ENCODE measurements at places on chromosomes 12 and 14.

DNA sequence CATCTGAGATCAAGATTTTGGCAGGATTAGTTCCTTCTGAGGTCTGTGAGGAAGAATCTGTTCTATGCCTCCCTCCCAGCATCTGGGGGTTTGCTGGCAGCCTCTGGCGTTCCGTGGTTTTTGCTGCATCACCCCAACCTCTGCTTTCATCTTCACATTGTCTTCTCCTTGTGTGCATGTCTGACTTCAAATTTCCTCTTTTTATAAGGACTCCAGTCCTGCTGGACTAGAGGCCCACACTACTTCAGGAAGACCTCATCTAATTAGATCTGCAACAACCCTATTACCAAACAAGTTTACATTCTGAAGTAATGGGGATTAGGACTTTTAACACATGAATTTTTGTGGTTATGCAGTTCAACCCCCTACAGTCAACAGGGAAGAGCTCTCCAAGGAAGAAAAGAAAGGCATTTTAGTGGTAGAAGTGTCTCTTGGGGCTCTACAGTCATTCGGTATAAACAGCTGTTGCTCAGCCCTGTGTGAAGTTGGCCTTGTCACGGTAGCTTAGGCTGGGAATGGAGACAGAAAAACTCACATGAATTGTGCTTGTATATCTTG, 89.7 kb downstream of the CAND1 start:
- DNase-seq = no peak

DNA sequence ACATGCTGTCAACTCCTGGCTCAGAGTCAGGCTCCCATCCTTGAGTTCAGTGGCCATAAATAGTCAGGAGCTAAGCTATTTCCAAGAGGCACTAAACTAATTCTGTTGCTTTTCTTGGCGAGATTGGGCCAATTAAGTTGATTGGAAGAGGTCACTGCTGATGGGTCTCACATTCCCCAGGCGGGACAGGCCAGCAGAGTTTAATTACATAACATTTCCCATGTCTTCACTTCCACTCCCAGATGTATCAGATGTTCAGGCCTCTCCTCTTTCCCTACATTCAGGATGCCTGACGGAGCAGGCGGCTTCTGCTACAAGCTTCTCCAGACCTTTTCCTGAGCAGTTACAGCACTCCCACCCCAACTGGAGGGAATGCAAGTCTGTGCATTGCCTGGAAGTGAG, 5.3 kb downstream of the NTF3 start:
- DNase-seq = no peak

GRCh38 chr12:56337753-56338251, 882 bp upstream of the IL23A start:
- no peak for DNase-seq

DNA sequence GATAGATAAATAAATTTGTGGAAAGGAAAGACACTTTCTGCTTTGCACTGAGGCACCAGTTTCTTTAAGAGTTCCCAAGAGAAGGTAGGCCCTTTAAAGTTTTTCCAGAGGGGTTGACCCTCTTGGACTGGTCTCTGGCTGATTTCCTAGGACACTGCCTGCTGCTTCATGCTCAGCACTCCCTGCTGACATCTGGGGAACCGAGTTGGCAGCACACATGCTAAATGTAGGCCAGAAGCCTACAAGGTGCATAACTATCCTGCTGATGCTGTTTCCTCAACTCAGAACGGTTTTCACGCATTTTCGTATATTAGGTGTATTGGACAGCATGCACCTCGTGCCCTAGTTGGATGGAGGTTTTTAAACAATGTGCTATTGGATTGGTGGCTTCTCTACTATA, 887.2 kb upstream of the SEL1L start:
- no peak for DNase-seq

- peak; percentile 58 for DNase-seq
These were observed 48.1 kb upstream of the PZP start for GRCh38 chr12:9256341-9256740.

- no peak for DNase-seq
These were observed 325.1 kb downstream of the BCL11B start for GRCh38 chr14:98946940-98947339.

GRCh38 chr12:113298861-113299545, 35.9 kb downstream of the SLC8B1 start:
- DNase-seq = no peak

GRCh38 chr12:50659260-50659659, 104.6 kb upstream of the ATF1 start:
- no peak for DNase-seq

DNA sequence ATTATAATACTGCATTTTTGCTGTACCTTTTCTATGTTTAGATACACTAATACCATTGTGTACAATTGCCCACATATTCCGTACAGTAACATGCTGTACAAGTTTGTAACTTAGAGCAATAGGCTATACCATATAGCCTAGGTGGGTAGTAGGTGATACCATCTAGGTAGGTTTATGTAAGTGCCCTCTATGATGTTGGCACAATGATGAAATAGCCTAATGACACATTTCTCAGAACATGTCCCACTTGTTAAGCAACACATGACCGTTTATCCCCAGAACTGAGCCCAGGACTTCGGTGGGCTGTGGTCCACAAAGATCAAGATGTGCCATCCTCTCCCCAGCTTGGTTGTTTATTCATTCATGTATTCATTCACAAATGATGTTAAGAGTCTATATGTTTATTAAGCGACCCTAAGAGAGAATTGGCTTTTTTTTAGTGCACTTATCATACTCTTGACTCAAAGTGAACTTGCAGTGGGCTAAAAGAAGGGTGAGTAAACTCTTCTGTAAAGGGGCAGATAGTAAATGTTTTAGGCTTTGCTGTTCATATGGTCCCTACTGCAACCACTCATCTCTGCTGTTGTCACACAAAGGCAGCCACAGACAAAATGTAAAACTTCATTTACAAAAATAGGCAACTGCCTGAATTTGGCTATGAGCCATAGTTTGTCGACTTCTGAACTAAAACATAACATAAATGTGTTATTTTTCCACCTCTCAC, 110.8 kb downstream of the NDUFA12 start:
- DNase-seq = no peak

DNA sequence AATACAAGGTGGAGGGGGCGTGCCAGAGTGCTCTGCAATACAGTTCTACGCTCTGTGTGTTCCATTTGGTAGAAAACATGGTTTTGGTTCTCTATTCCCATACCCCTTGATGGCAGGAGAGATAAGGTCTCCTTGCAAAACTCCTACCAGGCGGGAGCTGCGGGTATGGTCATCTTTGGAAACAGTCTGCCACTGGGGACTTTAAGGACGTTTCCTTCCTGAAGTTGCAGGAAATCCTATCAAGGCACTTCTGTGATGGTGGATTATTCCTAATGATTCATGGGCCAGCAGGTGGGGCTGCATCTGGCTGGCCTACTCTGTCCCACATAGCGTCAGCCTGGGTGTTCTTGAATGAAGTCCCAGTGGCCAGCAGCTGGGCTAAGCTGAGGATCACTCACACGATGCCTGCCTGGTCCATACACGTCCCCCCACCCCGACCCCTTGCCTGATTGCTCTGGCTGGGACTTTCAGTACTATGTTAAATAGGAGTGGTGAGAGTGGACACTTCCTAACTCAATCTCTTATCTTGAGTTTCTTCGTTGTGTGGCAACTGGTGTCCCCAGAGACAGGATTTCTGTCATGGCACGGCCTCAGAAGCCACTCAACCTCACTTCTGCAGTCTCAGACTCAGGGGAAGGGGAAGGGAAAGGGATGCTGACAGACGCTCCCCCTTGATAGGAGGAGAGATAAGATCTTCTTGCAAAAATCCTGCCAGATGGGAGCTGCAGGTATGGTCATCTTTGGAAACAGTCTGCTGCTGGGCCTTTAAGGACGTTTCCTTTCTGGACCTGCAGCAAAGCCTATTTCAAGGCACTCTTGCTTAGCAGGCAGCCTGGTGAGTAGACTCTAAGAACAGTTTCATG, 61.0 kb upstream of the FKBP4 start:
- DNase-seq = no peak

- DNase-seq = no peak
These were observed 26.8 kb downstream of the DUSP6 start for GRCh38 chr12:89325495-89325894.

DNA sequence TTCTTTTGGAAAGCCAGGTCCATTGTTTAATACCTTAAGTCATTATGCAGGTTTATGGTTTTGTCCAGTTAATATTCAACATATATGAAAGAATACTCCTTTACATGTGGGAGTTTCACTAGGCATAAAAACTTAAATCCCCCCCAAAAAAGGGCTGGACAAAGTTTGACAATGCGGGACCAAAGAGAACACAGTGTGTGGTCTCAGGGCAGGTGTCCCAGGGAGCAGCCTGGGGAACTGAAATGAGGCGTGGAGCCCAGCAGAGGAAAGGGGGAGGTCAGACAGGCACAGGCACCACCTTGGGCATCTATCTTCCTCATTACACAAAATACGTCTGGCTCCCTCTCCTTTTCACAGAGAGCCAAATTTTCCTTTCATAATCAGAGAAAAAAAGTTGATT, 22.5 kb downstream of the PKP2 start:
- DNase-seq = no peak

- DNase-seq = no peak
These were observed 16.7 kb upstream of the ZFP36L1 start for GRCh38 chr14:68809524-68809923.

- DNase-seq = no peak
These were observed 369.2 kb downstream of the NAV3 start for GRCh38 chr12:78199926-78200325.

DNA sequence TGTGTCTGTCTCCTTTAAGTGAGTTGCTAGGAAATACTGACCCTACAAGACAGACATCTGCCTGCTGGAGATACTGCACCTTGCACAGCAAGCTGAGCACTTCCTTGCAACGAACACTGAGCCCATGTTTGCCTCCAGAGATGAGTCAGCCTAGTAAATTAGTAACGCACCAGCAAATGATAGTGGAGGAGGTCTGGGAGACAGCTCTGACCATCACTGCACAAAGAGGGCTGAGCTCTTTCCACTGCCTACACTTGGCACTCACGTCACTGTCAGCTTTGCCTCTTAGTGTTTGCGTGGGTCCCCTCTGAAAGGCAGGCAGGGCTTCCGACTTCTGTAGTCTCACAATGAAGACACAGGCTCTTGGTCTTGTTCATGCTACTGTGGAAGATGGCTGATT, 109.0 kb downstream of the APAF1 start:
- DNase-seq = no peak

DNA sequence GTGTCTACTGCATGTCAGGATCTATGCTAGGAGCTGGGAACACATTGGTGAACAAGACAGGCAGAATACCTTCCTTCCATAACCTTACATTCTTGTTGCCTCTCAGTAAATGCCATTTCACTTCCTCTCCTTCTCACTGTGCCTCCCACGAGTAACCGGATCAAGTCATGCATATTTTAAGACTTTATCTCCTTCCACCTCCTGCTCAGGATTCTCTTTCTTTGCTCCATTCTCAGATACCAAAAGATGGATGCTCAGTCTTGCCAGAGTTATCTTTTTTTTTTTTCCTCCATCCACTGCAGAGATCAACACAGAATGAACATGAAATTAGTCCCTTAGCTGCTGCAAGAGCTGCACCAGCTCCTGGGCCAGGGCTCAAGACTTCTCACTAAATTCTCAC, 20.0 kb upstream of the APPL2 start:
- DNase-seq = no peak

- no peak for DNase-seq
These were observed 23.3 kb downstream of the PAX9 start for GRCh38 chr14:36684946-36685345.

- DNase-seq = no peak
These were observed 31.6 kb upstream of the FRS2 start for GRCh38 chr12:69438539-69438938.

GRCh38 chr14:80049055-80049454, 162.2 kb downstream of the DIO2 start:
- DNase-seq = no peak

GRCh38 chr12:91007531-91008290, 2.9 kb upstream of the EPYC start:
- no peak for DNase-seq

DNA sequence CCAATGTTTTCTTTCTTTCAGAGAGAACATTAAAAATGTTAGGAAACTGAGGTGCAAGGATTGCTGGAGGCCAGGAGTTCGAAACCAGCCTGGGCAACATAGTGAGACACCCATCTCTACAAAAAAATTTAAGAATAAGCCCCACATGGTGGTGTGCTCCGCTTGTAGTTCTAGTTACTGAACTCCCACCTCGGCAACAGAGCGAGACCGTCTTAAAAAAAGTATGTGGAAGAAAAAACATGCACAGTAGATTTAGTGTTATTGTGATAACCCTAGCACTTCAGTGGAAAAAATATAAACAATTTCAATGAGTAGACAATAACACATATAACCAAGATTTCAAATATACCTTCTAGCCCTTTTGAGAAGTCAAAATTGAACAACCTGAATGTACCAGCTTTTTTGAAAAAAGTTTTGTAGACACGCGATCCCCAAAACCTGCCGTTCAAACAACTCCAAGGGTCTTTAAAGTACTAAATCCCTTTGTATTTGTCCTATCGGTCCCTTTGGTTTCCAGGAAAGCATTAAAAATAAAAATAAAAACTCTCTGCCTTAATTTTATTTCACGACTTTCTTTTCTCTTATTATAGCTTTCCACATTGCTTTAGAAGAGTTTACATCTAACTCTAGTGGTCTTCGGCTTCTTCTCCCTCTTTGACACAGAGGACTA, 1.0 kb upstream of the ANO6 start:
- DNase-seq = no peak

GRCh38 chr14:29865299-29865698, 62.3 kb downstream of the PRKD1 start:
- peak; percentile 29 for DNase-seq

DNA sequence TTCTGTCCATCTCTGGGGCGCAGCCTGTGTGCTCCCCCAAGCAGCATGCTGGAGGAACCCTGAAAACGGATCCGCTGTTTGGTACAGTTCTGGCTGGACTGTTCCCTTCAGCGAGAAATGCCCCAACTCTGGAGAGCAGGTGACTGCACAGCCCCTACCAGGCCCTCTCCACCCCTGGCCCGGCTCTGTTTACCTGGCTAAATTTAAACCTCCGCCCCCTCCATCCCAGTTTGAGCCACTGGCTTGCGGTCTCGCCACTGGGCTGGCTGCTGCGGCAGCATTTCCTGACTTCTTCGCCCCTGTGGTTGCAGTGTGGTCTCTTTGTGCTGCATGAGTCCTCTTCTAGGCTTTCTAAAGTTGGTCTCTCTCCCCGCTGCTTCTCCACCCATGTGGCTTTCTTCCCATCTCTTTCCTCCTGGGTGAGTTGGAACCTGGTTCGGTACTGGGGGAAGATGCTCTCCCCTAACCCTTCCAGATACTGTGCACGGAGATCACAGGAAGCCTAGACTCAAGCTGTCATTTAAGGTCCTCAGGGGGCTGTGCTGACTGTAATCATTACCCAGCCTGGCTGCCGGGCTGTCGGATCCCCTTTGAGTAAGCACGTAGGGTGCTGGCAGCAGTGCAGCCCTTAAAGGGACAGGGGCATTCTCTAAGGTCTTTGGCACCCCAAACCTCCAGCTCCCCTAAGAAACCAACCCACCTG, 60.6 kb downstream of the FBXL14 start:
- no peak for DNase-seq

DNA sequence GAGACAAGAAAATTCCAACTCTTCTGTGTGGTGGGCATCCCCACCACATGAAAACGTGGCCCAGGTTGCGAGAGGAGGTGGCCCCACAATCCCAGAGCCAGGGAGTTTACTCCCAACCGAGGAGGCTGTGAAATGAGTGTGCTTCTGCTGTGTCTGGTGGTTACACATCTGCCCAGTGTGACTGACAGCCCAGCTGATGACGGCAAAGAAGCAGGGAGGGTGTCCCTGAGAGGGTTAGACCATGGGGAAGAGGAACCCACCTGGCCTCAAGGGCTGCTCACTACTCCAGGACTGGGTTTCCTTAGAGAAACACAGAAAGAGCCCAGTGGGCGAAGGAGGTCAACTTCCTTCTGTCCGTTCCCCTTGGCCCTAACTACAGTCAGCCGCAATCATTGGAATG, 24.6 kb downstream of the ZFP36L1 start:
- no peak for DNase-seq

- no peak for DNase-seq
These were observed 494.3 kb upstream of the ATXN7L3B start for GRCh38 chr12:74043343-74043742.

All from NCI-H1105 treated with DMSO at 0.1 percent for 48 hours (cell line).